ENCODE measurements at places on chromosomes 3 and 15.
A peak's percentile ranks its signal among the peaks of the same experiment; 100 is the strongest.

- DNase-seq = no peak
Observed at GRCh38 chr3:123058505-123058904, 8.3 kb upstream of the PDIA5 start.

DNA sequence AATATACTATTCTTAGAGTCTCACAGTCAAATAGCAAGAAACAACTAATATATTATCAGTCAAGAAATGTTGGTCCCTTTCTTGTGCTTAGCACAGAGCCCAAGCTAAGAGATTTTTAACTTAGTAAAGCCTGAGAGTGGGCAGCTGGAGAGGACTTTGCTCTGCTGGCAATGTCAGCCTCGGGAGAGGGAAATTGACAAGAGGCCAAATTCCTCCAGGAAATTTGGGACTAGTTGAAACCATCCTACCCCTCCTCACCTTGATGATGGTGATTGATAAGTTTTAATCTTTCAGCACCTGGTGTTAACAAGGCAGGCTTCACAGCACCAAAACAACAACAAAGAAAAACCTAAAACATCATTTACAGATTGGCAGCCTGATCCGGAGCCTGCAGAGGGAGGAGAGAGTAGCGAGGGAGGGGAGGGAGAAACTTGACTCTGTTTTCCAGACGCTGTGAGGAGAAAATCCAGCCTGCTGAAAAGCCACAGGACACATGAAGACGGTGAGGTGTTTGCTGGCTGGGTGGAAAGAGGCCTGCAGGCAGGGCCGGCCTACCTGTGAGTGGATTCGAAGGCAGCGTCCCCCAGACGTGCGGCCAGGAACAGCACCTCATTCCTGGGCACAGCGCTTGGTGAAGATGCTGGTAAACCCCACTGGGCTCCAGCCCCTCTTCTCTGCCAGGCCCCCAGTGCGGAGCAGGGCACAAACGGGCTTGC lies 150.9 kb downstream of the LRRC28 start:
- DNase-seq = no peak

- DNase-seq = no peak
Observed at GRCh38 chr3:108834551-108834950, 12.0 kb downstream of the TRAT1 start.

GRCh38 chr3:127857333-127857732 lies 35.0 kb upstream of the MGLL start:
- no peak for DNase-seq

DNA sequence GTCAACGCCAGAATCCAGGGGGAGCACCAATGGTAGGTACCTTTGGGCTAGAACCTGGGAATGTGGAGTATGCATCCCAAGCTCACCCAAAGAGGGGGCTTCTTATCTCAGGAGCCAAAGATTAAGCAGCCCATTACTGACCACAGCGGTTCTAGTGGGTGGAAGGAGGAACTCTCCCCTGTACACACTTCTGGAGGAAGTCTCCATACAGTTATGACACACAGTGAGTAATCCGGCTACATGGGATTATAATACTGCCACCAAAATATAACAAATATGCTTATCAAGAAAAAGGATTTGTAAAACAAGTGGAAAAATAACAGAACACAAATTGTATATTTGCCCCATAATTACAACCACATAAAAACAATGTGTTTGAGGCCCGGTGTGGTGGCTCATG lies 8.4 kb downstream of the MYO1E start:
- DNase-seq = no peak

DNA sequence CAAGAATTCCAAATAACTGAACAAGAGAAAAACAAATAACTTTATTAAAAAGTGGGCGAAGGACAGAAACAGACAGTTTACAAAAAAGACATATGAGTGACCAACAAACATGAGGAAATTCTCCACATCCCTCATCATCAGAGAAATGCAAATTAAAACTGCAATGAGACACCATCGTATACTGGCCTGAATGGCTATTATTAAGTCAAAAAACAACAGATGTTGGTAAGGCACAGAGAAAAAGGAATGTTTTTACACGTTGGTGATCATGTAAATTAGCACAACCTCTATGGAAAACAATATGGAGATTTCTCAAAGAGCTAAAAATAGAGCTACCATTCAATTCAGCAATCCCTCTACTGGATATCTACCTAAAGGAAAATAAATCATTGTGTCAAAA lies 1260.4 kb upstream of the ALCAM start:
- DNase-seq = no peak

GRCh38 chr15:75836959-75837334 lies 6.3 kb upstream of the UBE2Q2 start:
- DNase-seq = no peak

GRCh38 chr3:2650746-2651145 lies 459.4 kb downstream of the IL5RA start:
- no peak for DNase-seq

- DNase-seq = no peak
Observed at GRCh38 chr3:170565495-170565894, 20.4 kb downstream of the SLC7A14 start.

DNA sequence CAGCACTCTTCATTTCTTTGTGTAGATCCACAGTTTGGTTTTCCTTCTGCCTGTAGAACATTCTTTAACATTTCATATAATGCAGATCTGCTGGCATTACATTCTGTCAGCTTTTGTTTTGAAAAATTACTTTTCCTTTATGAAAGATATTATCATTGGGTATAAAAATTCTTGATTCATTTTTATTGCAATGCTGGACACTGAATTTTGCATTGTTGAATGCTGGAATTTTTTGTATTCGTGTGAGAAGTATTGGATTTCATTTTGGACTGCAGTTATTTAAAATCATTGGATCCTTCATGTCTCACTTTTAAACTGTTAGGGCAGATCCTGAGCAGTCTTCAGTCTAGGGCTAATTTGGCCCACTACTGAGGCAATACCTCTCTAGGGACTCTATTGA lies 67.1 kb downstream of the SNRK start:
- DNase-seq = no peak

- no peak for DNase-seq
Observed at GRCh38 chr3:134232151-134232550, 18.5 kb downstream of the RYK start.

GRCh38 chr3:193546129-193546528 lies 8.6 kb downstream of the ATP13A4 start:
- DNase-seq = no peak

DNA sequence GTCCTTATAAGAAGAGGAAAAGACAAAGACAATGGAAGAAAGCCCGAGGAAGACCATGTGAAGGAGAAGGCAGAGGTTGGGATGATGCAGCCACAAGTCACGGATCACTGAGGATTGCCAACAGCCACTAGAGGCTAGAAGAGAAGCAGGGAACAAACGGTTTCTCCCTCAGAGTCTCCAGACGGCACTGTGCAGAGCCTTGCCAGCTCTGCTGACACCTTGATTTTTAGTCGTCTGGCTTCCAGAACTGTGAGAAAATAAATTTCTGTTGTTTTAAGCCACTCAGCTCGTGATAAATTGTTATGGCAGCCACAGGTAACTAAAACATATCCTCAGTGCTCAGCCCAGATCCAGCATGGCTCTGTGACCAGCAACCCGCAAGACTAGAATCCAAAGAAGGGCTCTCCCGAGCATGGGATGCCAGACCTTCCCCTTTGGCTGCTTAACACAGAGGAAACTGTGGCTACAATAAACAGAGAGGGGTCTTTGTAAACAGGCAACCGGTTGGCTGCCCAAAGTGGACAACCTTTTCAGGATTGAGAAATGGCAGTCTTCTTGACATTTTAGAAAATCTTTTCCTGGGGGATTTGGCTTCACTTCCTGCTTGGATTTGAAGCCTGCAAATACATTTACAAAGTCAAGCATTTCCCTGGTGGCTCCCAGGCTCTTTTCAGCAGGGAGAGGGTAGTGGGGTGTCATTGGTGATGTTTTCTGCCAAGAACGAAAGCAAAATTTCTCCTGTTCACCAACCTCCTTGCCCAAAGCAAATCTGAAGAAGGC lies 88.7 kb upstream of the ADPGK start:
- no peak for DNase-seq

GRCh38 chr15:78000091-78000926 lies 77.2 kb downstream of the TBC1D2B start:
- DNase-seq = peak; percentile 73

GRCh38 chr15:82655606-82656005 lies 8.4 kb upstream of the CPEB1 start:
- DNase-seq = no peak

- no peak for DNase-seq
Observed at GRCh38 chr3:151198849-151199248, 4.2 kb downstream of the GPR171 start.

- DNase-seq = no peak
Observed at GRCh38 chr3:133494469-133494868, 79.0 kb upstream of the CDV3 start.

DNA sequence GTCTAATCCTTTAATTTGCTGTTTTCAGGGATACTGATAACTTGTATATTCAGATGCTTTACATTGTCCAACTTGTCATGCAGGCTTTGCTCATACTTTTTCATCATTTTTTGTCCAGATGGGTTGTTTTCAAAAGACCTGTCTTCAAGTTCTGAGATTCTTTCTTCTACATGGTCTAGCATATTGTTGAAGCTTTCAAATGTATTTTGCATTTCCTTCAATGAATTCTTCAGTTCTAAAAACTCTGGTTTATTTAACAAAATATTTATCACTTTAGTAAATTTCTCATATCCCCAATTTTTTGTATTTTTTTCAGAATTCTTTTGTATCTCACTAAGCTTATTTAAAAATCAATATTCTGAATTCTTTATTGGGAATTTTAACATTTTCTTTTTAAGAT lies 388.3 kb upstream of the IL12A start:
- DNase-seq = no peak

- DNase-seq = no peak
Observed at GRCh38 chr15:38868326-38869114, 303.9 kb upstream of the RASGRP1 start.

- DNase-seq = no peak
Observed at GRCh38 chr15:94563456-94563855, 332.1 kb downstream of the MCTP2 start.

- no peak for DNase-seq
Observed at GRCh38 chr3:15269091-15269989, 63.0 kb downstream of the SH3BP5 start.

DNA sequence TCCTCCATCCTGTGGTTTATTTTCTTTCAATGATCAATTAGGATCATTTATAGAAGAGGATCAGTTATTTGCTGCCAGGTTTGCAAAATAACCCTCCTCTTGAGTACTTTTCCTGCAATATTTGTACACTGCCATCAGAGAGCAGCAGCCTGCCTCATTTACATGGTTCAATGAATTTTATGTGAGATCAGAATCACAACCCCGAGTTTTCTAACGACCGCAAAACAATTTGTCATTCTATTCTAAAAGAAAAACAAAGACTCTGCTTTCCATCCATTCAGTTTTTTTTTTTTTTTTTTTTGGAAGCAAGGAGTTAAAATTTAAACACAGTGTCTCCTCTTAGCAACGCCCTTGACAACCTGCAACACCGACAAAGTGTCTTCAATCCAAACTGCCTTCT lies 146.9 kb downstream of the RAB11A start:
- DNase-seq = no peak

DNA sequence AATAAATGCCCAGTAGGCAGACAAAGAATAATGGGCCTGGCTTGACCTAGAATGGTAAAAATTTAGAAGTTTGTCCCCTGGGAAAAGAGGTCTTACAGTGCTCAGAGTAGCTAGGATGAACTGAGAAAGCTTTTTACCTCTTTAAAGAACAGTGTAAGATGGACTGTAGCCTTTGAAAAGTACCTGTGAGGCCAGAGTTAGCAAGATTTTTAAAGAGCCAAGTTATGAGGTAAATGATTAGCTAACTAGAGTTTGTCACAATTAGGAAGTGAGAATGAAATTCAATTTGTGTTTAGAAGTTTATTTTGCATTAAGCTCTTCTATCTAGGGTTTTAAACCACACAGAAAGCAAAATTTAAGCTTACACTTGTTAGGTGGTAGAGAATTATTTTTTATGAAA lies 480.9 kb downstream of the ZIC1 start:
- no peak for DNase-seq

Data from liver (tissue), 10 donors.